ENCODE measurements at places on chromosomes 5 and 9.

DNA sequence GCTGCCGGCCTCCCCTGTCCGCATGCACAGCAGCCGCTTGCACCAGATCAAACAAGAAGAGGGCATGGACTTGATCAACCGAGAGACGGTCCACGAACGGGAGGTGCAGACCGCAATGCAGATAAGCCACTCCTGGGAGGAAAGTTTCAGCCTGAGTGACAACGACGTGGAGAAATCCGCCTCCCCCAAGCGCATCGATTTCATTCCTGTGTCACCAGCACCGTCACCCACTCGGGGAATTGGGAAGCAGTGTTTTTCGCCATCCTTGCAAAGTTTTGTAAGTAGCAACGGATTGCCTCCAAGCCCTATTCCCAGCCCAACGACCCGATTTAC is 75.3 kb downstream of the PIP5K1B start:
- peaks cover 6% of the 10 kb centered on the region for H3K4me1 ChIP-seq
- no peaks in the 10 kb centered on the region for H3K36me3 ChIP-seq
- no peak overlapping the region for H3K4me3 ChIP-seq
- H3K27ac ChIP-seq: no peak overlapping the region
- H3K27me3 ChIP-seq: peaks cover 4% of the 10 kb centered on the region
- no peak for DNase-seq

DNA sequence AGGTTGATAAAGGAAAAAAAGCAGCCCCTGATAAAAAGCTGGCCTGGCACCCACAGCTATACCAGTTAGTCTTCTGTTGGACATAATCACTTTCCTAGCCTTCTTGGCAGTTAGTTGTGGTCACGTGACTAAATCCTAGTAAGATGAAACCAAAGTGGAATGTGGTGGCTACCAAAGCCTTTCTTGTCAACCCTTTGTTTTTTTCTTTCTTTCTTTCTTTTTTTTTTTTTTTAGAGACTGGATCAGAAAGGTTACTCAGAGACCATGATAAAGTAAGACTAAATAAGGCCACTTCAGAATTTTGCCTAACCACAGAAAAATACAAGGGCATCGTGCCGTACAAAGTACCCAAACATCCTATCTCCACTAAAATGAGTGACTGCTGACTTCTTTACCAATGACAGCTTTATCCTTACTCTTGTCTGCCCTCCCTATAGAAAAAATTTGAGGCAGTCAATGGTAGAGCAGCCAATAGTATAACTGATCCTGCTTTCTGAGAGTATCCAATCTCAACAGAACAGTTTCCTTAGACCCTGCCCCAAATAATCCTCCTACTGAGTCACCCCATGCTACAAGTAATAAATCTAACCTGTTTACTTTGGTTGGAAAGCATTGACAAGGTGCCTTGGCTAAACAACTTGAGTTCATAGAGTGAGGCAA is 14.2 kb upstream of the KIF27 start:
- no peak overlapping the region for H3K27ac ChIP-seq
- no peaks in the 10 kb centered on the region for H3K4me1 ChIP-seq
- DNase-seq: no peak
- peaks cover 2% of the 10 kb centered on the region for H3K36me3 ChIP-seq
- no peaks in the 10 kb centered on the region for H3K27me3 ChIP-seq

DNA sequence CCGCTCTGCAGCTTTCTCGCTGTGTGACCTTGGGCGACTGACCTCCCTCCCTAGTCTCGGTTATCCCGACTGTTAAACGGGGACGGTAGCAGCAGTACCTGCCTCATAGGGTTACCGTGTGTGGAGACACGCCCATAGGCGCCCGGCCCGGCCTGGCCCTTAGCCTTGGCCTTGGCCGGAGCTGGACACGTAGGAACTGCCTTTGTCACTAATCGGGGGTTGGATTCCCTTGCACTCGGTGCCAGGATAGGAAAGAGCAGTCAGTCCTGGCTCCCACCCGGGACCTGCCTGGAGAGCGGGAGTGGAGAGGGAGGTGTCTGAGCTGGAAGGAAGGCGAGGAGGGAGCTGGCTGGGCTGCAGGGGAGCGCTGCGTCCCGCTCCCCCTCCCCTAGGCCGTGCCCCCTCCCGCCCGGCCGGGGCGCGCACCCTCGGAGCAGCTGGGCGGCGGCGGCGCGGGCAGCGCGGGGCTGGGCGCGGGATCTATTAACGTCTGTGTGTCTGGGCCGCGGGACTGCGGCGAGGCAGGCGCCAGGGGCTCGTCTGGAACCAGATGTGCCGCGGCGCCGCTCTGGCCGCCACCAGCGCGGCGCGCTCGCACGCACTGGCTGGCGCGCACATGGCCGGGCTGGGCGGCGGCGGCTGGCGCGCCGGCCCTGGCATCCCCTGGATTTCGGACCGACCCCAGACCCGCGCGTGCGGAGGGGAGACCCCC is 31.7 kb downstream of the PRRX2 start:
- peaks cover 64% of the 10 kb centered on the region for H3K27me3 ChIP-seq
- peak overlapping the region; percentile 72 for H3K4me3 ChIP-seq
- H3K27ac ChIP-seq: no peak overlapping the region
- H3K4me1 ChIP-seq: peaks cover 2% of the 10 kb centered on the region

GRCh38 chr5:177557041-177557647 is 2.8 kb upstream of the FAM193B start:
- no peak overlapping the region for H3K27ac ChIP-seq
- no peaks in the 10 kb centered on the region for H3K27me3 ChIP-seq
- H3K4me1 ChIP-seq: peaks cover 20% of the 10 kb centered on the region
- H3K4me3 ChIP-seq: no peak overlapping the region
- DNase-seq: no peak

DNA sequence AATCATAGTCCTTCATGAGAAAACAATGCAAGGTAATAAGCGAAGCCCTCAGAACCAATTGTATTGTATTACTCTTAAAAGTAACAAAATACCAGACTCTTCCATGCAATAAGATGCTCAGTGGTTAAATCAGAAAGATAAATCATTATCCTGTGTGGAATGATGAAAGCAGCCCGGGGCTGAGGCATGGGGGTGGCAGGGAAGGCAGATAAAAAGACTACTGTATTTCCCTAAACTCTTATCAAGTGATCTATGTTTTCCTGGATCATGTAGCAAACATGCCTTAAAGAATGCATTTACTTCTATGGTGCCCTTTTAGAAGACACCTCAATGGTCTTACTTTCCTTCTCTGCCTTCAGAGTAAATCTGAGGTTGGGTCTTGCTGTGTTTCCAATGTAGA is 105.6 kb upstream of the DAPK1 start:
- no peak overlapping the region for H3K27ac ChIP-seq
- no peaks in the 10 kb centered on the region for H3K36me3 ChIP-seq
- no peak for DNase-seq
- no peak overlapping the region for H3K4me3 ChIP-seq

DNA sequence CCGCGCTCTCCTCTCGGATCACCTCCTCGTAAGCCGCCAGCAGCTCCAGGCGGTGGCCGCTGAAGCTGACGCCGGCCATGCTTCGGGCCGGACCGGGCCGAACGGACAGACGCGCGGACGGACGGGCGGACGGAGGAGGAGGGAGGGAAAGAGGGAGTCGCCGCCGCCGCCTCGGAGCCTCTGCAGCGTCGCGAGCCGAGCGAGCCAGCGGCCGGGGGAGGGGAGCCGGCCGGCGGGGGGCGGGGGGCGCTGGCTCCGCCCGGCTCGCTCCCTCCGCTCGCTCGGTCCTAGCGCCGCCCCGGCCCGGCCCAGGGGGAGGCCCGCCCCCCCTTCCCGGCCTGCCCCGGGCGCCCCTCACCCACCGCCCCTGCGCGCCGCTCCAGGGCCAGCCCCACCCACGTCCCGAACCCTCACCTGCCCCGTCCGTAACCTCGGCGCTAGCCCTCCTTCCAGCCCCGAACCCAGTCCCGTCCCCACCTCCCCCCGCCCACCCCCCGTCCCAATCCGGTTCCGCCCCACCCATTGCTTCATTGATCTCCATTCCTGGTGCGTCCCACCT is at the start of gene DBN1:
TSS of gene DBN1 (minus strand) at position 192 of the 559 bp plus-strand sequence. CDS start at position 79, 113 bp downstream.
- peak within 1 kb of the TSS; percentile 85 for H3K4me3 ChIP-seq
- peak; percentile 59 for DNase-seq
- peaks cover 56% of the 10 kb centered on the region for H3K4me1 ChIP-seq
- no peaks in the 10 kb centered on the region for H3K27me3 ChIP-seq
- H3K36me3 ChIP-seq: peaks cover 12% of the 10 kb centered on the region
- peak within 1 kb of the TSS; percentile 89 for H3K27ac ChIP-seq

All from activated naive CD8-positive, alpha-beta T cell treated with anti-CD3 and anti-CD28 coated beads for 36 hours (primary cell).